ENCODE measurements at places on chromosomes 12 and 14. TPM values are rescaled to one million over a fixed set of nuclear protein-coding genes. Genes with fewer than 3 reads are reported as not detected.

DNA sequence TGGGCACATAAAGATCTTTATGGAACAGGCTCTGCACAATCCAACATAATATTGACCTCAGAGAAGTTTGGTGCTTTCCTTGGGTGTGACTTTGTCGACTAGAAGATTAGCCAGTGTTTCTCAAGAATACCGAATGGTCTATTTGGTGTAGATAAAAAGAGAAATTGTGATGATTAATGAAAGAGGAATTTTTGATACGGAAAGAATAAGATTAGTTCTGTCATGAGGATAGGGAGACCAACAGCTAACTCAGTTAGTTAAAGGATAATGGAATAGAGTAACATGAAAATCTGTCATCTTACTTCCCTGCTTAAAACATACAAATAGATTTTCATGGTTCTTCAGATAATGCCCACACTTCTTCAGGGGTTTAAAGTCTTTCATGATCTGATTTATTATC lies 24.2 kb downstream of the PTPRO start:
- DNase-seq = no peak

ADCY4 gene
- total RNA-seq = 12.1 TPM

GRCh38 chr14:103087343-103087835 lies 3.4 kb downstream of the LBHD2 start:
- no peak for DNase-seq

DNA sequence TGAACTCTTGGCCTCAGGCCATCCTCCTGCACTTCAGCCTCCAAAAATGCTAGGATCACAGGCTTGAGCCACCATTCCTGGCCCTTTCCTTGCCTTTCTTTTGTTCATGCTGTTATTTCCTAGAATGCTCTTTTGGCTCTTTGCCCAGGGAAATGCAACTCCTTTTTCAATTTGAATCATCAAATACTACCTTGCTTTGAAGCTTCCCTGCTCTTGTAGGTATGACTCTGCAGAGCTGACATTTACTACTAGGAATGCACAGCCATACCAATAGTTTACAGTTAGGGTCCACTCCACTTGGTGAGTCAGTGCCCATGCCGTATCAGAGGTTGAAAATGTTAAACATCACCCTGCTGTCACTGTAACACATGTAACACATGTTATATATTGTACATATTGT lies 107.0 kb upstream of the CRY1 start:
- no peak for DNase-seq

DNA sequence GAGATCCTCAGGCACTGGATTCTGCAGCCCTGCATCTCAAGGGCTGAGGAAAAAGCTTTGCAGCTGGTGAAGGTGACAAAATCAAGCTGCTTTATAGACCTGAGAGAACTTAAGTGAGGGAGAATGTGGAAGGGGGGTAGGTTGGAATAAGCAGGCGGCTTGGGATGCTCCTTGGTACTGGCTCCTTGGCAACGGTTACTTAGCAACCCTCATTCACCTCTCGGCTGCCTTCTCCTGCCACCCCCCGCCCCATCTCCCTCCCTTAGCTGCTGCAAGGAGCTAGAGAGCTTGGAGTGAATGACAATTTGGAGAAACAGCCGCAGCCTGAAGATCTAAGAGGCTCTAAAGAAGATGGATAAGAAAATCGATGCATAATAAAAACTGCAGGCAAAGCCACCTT lies 44.1 kb upstream of the CISTR start:
- no peak for DNase-seq

- no peak for DNase-seq
These were observed 29.0 kb downstream of the YY1 start for GRCh38 chr14:100267990-100268389.

Data from sigmoid colon (tissue), 7 donors.